Amniotic epithelial cell (primary cell): ENCODE measurements at places on chromosomes 6 and 20.

GRCh38 chr20:53990768-53991450 is 79.5 kb downstream of the BCAS1 start:
- DNase-seq = no peak

DNA sequence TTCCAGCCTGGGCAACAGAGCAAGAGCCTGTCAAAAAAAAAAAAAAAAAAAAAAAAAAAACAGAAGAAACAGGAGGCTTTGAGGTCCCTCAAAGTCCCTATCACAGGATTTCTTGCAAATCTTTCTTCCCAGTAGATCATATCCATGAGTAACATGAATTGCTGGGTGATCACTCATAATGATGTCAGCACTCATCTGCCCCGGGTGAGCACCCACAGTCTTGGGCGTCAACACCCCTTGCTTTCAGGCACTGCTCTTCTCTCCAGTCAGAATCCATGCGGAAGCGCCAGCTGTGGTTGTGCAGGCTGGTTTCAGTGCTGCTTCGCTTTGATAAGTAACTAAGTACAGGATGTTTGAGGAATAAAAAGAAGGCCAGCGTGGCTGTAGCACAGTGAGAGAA is 40.2 kb upstream of the INSM1 start:
- DNase-seq = no peak

GRCh38 chr20:52783769-52784168 is 188.4 kb upstream of the TSHZ2 start:
- DNase-seq = no peak

GRCh38 chr20:63640086-63640485 is 13.1 kb downstream of the STMN3 start:
- no peak for DNase-seq

DNA sequence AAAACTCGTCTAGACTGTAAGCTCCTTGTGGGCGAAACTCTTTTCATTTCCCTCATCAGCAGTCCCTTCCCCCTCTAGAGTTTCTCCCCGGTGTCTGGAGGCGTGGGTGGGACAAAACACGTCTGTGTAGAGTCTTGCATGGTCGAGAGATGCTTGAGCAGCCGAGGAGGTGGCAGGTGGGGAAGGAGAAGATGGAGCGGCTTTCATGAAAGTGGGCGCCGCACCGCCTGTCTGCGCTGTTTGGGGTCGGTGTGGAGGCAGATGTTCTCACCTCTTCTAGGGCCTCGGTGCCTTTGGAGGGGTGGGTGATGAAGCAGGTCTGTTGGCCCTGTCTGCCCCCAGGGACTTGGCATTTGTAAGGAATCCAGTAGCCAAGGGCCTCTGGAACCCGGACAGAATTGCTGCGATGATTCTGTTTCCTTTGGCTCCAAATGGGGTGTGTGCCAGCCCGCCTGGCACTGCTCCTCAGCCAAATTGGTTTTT is 1.2 kb downstream of the BRPF3 start:
- DNase-seq = no peak

- no peak for DNase-seq
Observed at GRCh38 chr6:149729824-149730223, 11.9 kb upstream of the LATS1 start.

DNA sequence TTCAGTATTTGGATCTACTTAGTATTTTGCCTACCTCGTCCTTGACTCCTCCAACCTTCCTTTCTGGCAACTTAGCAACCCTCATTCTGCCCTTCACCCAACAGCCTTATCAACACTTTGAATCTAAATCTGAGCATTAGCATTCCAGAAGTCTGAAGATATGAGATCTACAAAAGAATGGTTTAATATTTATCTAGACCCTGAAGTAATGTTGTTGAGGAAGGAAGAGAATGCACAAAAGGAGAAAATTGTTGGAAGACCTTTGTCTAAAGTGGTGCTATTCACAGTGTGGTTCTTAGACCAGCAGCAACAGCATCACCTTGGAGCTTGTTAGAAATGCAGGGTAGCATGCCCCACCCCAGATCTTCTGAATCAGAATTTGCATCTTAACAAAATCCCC is 198.2 kb upstream of the PLCB4 start:
- DNase-seq = no peak

DNA sequence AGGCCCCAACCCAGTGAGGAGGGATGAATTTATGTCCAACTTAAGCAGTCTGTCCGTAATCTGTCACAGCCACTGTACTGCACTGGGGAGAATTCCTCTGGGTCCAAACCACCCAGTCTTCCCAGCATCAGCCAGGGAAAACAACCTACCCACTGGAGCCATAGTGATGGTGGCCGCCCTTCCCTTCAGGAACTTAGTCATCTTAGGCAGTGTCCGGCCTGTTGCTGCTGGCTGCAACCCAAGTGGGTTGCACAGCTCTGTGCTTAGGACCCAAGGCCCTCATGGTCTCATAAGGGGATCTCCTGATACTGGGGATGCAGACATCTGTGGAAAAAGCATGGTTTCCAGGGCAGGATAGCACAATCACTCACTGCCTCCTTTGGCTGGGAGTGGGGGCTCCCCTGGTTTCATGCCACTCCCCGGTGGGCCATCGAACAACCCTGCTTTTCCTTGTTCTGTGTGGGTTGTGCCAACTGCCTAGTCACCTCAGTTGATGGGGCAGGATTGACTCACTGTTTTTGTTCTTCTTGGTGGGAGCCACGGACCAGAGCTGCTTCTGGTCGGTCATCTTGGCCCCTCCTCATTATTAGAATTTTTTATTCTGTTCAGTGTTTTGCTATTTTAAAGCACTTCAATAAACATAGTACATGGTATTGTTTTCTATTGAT is 591.9 kb downstream of the DOK5 start:
- no peak for DNase-seq
